ENCODE measurements at places on chromosomes 7 and 10. TPM values are rescaled to one million over a fixed set of nuclear protein-coding genes. Genes with fewer than 3 reads are reported as not detected.

Gene SNX13
- total RNA-seq = 22.0 TPM

Gene OPN4
- not detected for total RNA-seq

Gene MMD2
- not detected for total RNA-seq

Gene THNSL1
- 3.3 TPM for total RNA-seq

Gene PSD
- total RNA-seq = 0.28 TPM

Gene WNT8B
- total RNA-seq = not detected

Gene ABLIM1
- total RNA-seq = 19.7 TPM

Gene CYP3A5
- total RNA-seq = not detected

Gene FAM3C
- total RNA-seq = 50.7 TPM

Gene COL13A1
- 18.3 TPM for total RNA-seq

Gene ELFN1
- total RNA-seq = 1.2 TPM

Gene NAPEPLD
- total RNA-seq = 4.6 TPM

Gene PAPOLB
- under 0.01 TPM for total RNA-seq

Gene CDCA7L
- 130 TPM for total RNA-seq
